ENCODE measurements at places on chromosomes 2 and 18.

GRCh38 chr18:62324917-62325805 lies at the start of gene TNFRSF11A:
Gene TNFRSF11A (plus strand): TSS chr18:62325310. CDS start chr18:62325353, 43 bp downstream.
- peak; percentile 65 for DNase-seq

GRCh38 chr2:205930209-205930608 lies 155.8 kb downstream of the INO80D start:
- no peak for DNase-seq

DNA sequence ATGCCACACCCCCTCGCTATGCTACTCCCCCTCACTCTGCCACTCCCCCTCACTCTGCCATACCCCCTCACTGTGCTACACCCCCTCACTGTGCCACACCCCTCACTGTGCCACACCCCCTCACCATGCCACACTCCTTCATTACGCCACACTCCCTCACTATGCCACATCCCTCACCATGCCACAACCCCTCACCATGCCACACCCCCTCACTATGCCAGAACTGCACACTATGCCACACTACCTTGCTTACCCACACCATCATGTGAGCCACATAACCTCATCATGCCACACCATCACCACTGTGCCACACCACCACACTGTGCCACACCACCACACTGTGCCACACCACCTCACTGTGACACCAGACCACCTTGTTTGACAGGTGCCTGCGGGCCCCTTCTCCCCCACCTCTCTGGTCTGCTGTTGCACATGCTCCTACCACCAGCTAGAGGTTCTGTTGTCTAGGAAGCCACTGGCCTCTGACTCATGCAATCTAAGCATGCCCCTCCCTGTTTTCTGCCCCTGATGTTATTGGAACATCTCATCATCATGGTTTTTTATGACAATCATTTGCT lies 22.0 kb downstream of the MARCHF4 start:
- DNase-seq = no peak

GRCh38 chr18:71878226-71878625 lies 665.9 kb downstream of the CBLN2 start:
- no peak for DNase-seq

GRCh38 chr2:165185633-165186032 lies 18.2 kb downstream of the SCN3A start:
- no peak for DNase-seq

DNA sequence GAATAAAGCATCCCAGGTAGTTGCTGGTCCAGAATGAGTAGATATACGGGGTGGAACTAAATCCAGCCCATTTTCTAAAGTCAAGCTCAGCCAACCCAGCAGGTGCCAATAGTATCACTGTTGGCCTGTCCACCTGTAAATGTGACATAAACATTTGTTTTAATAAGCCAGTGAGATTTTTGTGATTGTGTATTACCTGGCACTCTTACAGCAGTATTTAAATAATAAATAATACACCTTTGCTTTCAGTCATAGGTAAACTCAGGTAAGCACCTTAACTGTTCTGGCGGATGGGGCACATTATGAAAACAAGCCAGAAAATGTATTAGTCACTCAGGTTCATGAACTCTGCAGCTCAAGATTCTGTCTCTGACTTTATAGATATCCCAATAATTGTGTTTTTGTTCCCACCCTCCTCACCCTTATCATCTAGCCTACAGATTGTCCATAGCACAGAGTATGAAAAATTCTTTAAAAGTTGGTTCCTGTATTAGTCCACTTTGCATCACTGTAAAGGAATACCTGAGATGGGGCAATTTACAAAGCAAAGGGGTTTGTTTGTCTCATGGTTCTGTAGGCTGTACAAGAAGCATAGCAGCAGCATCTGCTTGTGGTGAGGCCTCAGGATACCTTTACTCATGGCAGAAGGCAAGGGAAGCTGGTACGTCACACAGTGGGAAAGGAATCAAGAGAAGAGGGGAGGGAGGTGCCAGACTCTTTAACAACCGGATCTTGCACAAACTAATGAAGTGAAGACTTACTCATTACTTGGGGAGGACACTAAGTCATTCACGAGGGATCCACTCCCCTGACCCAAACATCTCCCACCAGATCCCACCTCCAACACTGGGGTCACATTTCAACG lies 73.0 kb upstream of the CYRIA start:
- DNase-seq = no peak

- DNase-seq = no peak
Observed at GRCh38 chr2:48590017-48590416, 27.6 kb upstream of the GTF2A1L start.

DNA sequence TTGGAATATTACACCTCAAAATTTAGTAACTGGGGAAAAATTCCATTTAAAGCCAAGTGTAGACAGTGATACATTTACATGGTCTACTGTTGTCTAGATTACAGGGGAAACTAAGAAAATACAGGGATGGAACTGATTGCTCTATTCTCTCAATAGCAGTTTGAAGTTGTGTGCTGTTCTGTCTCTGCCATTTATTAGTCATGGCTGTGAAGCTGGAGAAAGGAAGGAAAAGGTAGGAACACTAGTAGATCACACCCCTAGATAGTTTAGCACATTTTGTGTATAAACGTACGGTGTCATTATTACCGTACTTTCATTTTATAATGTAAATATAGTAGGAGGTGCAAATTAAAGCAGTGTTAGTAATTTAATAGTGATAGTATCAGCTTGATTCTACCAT lies 170.5 kb downstream of the PHLPP1 start:
- no peak for DNase-seq

GRCh38 chr2:235127931-235128330 lies 176.1 kb downstream of the SH3BP4 start:
- DNase-seq = no peak

DNA sequence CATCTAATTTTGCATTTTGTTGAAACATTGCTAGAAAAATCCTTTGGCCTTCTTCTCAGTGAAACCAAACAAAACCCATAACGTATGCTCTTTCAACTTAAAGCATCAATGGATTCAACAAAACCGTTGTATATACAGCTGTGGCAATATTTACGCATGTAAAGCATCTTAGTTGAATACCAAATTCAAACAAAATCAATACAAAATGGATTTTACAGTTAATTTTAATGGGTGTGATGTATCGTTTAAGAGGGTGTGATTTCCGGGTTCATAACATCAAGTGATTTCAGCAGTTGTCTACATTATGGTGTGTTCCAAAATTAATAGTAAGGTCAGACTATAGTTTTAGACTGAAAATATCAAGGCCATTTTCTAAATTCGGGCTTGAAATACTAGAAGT lies 198.2 kb downstream of the TGIF1 start:
- no peak for DNase-seq

- no peak for DNase-seq
Observed at GRCh38 chr2:38128653-38129052, 52.7 kb upstream of the CYP1B1 start.

GRCh38 chr2:98658816-98659490 lies 50.6 kb downstream of the UNC50 start:
- DNase-seq = no peak

GRCh38 chr2:174634130-174635014 lies 36.8 kb upstream of the WIPF1 start:
- peak; percentile 23 for DNase-seq

DNA sequence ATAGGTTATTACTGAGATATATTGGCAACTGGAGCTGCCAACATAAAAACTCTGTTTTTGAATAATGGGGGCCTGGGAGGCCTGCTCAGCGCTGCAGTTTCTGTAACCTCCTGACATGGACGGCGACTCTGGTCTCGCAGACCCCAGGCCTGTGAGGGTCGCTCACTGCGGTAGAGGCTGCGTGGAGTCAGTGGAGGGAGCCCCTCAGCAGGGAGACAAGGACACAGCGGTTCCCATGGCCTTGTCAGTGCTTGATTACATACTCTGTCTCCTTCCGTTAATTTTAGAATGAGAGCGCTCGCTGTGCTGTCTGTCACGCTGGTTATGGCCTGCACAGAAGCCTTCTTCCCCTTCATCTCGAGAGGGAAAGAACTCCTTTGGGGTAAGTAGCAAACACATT lies 858 bp downstream of the TPO start:
- no peak for DNase-seq

- no peak for DNase-seq
Observed at GRCh38 chr2:202100176-202100575, 27.1 kb downstream of the KIAA2012 start.

DNA sequence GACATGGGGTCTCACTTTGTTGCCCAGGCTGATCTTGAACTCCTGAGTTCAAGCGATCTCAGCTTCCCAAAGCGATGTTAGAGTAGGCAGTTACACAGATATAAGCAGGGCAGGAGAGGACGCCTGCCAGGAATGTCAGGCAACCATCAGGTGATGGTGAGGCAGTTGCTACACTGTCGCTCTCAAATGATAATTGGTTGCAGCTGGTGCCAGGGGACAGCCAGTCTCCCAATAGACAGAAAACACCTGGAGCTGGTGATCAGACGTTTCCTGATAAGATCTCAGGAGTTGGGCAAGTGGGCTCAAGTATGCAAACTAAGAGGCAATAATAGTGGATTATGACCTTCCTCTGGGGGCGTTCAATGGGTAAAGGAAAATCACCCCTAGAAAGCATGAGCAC lies 163.1 kb upstream of the RGPD4 start:
- DNase-seq = no peak

GRCh38 chr2:136206613-136207012 lies 88.7 kb upstream of the CXCR4 start:
- no peak for DNase-seq

DNA sequence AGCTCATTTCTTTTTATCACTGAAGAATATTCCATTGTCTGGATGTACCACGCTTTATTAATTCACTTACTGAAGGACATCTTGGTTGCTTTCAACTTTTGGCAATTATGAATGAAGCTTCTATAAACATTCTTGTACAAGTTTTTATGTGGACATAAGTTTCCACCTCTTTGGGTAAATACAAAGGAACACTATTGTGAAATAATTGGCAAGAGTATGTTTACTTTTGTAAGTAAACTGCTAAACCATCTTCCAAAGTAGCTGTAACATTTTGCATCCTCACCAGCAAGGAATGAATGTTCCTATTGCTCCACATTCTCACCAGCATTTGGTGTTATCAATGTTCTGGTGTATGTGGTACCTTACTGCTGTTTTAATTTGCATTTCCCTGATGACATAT lies 15.8 kb upstream of the VWC2L start:
- DNase-seq = no peak

- no peak for DNase-seq
Observed at GRCh38 chr18:79727211-79727610, 47.6 kb downstream of the CTDP1 start.

DNA sequence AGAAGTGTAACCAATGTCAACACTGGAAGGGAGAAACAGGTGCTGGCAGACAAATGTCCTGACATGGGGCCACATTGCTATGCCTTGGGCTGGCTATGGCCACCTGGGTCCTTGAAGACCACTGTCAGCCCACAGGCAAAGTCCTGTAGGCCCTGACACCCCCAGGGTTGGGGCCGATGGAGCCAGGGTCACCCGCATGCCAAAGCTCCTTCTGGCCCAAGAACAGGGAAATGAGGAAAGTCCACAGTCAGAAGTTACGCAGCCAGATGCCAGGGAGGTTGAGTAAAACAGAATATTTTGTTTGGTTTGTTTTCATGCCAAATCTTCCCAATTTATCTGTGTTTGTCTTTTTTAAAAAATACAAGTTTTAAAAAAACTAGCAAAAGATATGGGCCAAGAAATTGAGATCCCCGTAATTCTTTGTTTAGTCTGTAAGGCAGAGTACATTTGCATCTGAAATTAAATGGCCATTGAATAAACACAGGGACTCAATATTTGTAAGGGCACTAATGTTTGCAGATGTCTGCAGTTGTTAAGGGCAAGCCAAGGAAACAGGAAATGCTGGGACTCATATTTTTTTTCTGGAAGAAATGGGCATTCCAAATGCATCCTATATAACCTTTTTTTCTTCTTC lies 186.4 kb downstream of the FAM210A start:
- no peak for DNase-seq

- no peak for DNase-seq
Observed at GRCh38 chr2:119673796-119674195, 5.2 kb upstream of the TMEM177 start.

DNA sequence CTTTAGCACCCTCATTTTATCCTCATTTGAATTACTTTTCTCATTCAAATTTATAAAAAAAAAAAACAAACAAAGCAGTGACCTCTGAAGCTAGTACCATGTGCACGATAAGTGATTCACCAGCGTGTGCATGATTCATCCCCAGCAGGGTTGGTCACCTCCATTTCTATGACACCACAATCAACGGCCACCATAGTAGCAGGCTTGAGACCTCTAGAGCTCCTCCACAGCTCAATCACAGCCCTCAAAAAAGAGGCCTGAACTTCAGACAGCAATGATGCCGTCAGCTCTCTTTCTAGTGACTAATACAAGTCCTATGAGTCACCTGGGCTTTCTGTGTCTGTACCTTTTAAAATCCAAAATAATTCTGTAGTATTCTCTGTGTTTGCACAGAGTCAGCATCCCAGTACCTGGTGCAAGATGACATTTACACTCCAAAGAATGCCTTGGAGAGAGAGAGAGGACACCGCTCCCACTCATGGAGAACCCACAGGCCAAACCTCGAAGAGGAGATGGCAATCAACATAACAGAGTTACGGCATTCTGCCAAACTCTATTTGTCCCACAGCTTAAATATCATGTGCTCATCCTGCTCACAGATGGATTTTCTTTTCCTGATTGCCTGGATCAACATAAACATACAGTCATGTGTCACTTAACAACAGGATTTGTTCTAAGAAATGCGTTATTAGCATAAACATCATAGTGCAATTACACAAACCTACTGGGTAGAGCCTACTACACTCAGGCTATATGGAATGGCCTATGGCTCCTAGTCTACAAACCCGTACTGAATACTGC lies 58.7 kb downstream of the L3MBTL4 start:
- no peak for DNase-seq

- no peak for DNase-seq
Observed at GRCh38 chr2:48601349-48601748, 16.3 kb upstream of the GTF2A1L start.

- no peak for DNase-seq
Observed at GRCh38 chr2:239316562-239317465, 84.0 kb downstream of the HDAC4 start.

GRCh38 chr18:79092874-79093273 lies 23.7 kb downstream of the ATP9B start:
- no peak for DNase-seq

- DNase-seq = no peak
Observed at GRCh38 chr18:34697891-34698290, 12.2 kb upstream of the DTNA start.

- DNase-seq = no peak
Observed at GRCh38 chr2:150653351-150653750, 165.9 kb upstream of the RND3 start.

GRCh38 chr18:13455471-13455870 lies 236.9 kb downstream of the LDLRAD4 start:
- no peak for DNase-seq

DNA sequence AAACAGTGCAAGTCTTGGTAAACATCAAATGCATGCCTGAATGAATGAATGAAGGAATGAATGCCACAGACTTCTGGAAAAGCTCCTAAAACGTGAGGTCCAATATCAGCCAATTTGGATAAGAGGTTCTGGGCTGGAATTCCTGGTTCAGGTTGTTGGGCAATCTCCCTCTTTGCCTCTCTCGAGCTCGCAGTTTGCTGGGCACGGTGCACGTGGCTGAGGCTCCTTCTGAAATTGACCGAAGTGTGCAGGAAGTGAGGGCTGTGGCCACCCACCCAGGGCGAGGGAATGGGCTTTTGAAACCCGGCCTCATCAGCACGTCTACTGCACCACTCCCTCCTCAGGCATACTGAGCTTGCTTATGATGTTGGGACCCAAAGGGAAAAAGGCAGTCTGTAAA lies 288.8 kb upstream of the HS6ST1 start:
- DNase-seq = no peak

- no peak for DNase-seq
Observed at GRCh38 chr18:75869162-75869561, 441.7 kb upstream of the SMIM21 start.

- DNase-seq = no peak
Observed at GRCh38 chr2:109143214-109144187, 14.5 kb downstream of the SH3RF3 start.

All from right kidney (tissue), 9 donors.